Thymus (tissue), 14 donors: ENCODE measurements at places on chromosomes 1 and 21.
A peak's percentile ranks its signal among the peaks of the same experiment; 100 is the strongest.

DNA sequence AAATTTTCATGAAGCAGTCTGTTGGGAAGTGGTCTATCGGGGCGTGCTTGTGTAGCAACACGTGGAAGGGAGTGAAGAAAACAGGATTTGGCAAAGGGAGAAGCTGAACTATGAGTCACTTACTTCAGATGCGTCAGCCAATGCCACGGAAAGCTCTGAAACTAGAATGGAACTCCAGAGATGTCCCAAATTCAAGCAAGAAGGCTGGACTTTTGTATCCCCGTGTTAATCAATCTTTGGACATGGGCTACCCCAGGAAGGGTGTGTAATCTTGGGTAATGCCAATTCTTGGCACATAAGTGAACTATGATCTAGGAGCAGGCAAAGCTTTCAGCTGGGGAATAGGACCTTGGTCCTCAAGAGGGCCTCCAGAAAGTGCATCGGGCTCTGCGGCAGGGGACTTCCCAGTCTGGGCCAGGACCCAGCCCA is 102.6 kb downstream of the ADSS2 start:
- DNase-seq = no peak

GRCh38 chr1:226782845-226783601 is 43.9 kb upstream of the ITPKB start:
- DNase-seq = no peak

- DNase-seq = peak; percentile 45
Observed at GRCh38 chr1:208652296-208653160, 408.3 kb upstream of the PLXNA2 start.

GRCh38 chr1:145782272-145783099 is 41.4 kb downstream of the RNF115 start:
- DNase-seq = no peak

- DNase-seq = no peak
Observed at GRCh38 chr1:235161685-235162327, 756 bp upstream of the RBM34 start.
